Activated naive CD8-positive, alpha-beta T cell treated with anti-CD3 and anti-CD28 coated beads for 36 hours (primary cell): ENCODE measurements at places on chromosomes 7 and 10. TPM values are rescaled to one million over a fixed set of nuclear protein-coding genes. Genes with fewer than 3 reads are reported as not detected.

GRCh38 chr10:111158595-111158994 is 81.8 kb downstream of the ADRA2A start:
- H3K4me3 ChIP-seq: no peak overlapping the region
- peaks cover 23% of the 10 kb centered on the region for H3K27me3 ChIP-seq
- no peaks in the 10 kb centered on the region for H3K36me3 ChIP-seq

Gene RAB19
- 7.6 TPM for total RNA-seq

- peak overlapping the region; percentile 36 for H3K4me3 ChIP-seq
- no peak for DNase-seq
- H3K4me1 ChIP-seq: peaks cover 10% of the 10 kb centered on the region
- H3K36me3 ChIP-seq: peaks cover 3% of the 10 kb centered on the region
- no peaks in the 10 kb centered on the region for H3K27me3 ChIP-seq
Measured at GRCh38 chr7:138882249-138882648, 84.3 kb upstream of the ATP6V0A4 start.

DNA sequence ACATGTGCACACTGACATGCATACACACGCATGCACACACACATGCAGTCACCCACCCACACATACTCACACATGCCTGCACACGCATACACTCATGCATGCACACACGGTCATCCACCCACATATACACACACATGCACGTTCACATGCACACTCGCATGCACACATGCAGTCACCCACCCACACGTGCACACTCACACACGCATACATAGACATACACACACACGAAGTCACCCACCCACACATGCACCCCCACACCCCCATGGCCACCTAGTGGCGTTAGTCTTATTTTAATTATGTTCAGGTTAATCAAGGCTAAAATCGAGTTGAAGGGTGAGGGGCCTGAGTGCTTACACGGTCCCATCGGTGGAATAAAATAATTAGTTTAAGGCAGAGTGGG is 96.8 kb downstream of the DNAJB6 start:
- H3K4me3 ChIP-seq: no peak overlapping the region
- DNase-seq: no peak
- H3K36me3 ChIP-seq: no peaks in the 10 kb centered on the region
- peaks cover 8% of the 10 kb centered on the region for H3K4me1 ChIP-seq

DNA sequence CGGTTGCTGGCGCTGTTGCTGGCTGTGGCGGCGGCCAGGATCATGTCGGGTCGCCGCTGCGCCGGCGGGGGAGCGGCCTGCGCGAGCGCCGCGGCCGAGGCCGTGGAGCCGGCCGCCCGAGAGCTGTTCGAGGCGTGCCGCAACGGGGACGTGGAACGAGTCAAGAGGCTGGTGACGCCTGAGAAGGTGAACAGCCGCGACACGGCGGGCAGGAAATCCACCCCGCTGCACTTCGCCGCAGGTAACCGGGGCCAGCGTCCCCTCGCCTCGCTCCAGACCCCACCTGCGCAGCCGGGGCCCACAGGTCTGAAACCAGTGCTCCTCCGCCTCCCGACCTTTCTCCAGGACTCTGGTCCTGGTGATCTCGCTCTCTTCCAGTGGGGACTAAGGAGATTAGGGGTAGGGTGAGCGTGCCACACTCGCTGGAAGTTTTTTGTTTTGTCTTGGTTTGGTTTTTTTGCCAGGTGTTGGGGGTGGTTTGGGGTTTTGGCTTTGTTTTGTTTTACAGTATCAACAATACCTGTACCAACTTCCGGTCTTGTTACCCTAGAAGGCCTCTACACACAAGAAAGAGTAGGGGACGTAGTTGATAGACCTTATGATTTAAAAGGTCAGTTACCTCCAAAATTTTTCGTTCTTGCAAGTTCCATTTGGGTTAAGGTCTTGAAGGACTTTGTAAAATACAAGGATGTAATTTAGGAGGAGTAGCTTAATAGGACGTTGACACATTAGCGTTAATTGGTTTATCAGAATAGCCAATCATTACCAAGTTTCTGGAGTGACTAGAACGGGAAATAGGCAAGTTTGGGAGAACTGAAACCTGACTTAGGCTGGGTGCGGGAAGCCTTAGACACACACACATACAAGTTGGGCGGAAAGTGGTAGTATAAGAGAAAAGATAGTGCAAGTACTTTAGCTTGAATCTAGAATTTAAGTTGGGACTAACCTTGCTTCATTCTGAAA is 704 bp downstream of the TNKS2 start:
- peaks cover 54% of the 10 kb centered on the region for H3K4me1 ChIP-seq
- peak overlapping the region; percentile 95 for H3K4me3 ChIP-seq
- H3K36me3 ChIP-seq: peaks cover 33% of the 10 kb centered on the region
- H3K27ac ChIP-seq: peak overlapping the region; percentile 97

Gene ACHE
- total RNA-seq: not detected

Gene CRYGN
- total RNA-seq: 0.12 TPM

DNA sequence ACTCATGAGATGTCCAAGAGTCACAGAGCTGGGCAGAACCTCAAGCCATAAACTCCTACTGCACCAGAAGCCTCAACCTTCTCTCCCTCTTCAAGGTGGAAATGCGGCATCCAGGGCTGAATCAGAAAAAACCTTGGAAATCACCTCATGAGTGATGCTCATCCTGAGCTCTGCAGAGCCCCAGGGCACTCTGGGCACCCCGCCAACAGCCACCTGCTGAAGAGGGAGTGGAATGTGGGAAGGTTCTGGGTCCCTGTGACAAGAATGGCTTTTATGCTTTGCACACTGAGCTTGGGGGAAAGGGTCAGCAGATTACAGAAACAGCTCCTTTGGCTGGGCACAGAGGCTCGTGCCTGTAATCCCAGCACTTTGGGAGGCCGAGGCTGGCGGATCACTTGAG is 18.8 kb downstream of the NUDT1 start:
- no peaks in the 10 kb centered on the region for H3K27me3 ChIP-seq
- peaks cover 11% of the 10 kb centered on the region for H3K36me3 ChIP-seq
- H3K27ac ChIP-seq: no peak overlapping the region
- H3K4me3 ChIP-seq: no peak overlapping the region
- DNase-seq: no peak

- H3K27me3 ChIP-seq: peaks cover 7% of the 10 kb centered on the region
- no peak for DNase-seq
- H3K36me3 ChIP-seq: no peaks in the 10 kb centered on the region
- no peak overlapping the region for H3K4me3 ChIP-seq
- no peaks in the 10 kb centered on the region for H3K4me1 ChIP-seq
Measured at GRCh38 chr10:126813432-126813831, 91.8 kb upstream of the DOCK1 start.

GRCh38 chr10:106973716-106974115 is 190.8 kb downstream of the SORCS1 start:
- H3K4me1 ChIP-seq: no peaks in the 10 kb centered on the region
- no peaks in the 10 kb centered on the region for H3K27me3 ChIP-seq
- no peak for DNase-seq
- no peak overlapping the region for H3K27ac ChIP-seq
- no peaks in the 10 kb centered on the region for H3K36me3 ChIP-seq

Gene ZSCAN25
- 29.7 TPM for total RNA-seq

GRCh38 chr7:19872094-19872493 is 98.7 kb upstream of the TMEM196 start:
- H3K27me3 ChIP-seq: no peaks in the 10 kb centered on the region
- no peaks in the 10 kb centered on the region for H3K4me1 ChIP-seq
- H3K4me3 ChIP-seq: no peak overlapping the region
- H3K36me3 ChIP-seq: no peaks in the 10 kb centered on the region

- no peaks in the 10 kb centered on the region for H3K36me3 ChIP-seq
- no peak for DNase-seq
Measured at GRCh38 chr7:23712368-23713284, 2.6 kb downstream of the STK31 start.

DNA sequence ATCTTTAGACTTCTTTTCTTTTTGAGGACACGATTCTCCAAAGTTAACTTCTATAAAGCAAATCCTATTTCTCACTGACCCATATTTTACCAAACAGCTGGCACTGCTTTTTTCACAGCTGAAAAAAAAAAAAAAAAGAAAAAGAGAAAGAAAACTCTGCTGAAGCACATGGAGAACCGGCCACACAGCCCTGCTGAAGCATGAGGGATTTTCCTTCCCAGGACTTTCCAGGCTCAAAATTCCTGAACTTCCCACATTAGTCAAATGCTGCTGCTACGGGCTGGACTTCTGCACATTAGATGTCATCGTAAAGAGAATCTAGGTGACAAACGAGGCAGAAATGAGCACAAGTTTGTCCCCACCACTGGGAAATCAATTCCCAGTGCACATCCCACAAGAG is 25.2 kb downstream of the HIPK2 start:
- no peak for DNase-seq
- peaks cover 50% of the 10 kb centered on the region for H3K4me1 ChIP-seq
- no peak overlapping the region for H3K27ac ChIP-seq
- no peak overlapping the region for H3K4me3 ChIP-seq
- H3K27me3 ChIP-seq: no peaks in the 10 kb centered on the region

DNA sequence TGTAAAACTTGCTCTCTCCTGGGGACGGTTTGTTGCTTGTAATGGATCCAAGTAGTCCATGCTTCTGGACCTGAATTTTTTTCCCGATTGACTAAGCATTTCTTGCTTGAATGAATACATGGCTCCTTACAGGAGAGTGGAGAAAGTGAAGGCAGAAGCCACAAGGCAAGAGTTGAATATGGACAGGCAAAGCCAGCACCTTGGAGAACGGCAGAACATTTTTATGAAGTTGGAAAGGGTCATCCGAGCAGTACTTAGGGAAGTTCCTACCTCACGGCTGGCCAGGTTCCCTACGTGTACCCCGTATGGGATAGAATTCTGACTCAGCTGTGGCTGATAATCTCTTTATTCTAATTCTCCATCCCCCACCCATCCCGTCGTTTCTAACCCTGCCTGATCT is 50.6 kb upstream of the MGAM2 start:
- H3K27me3 ChIP-seq: peaks cover 3% of the 10 kb centered on the region
- H3K4me1 ChIP-seq: no peaks in the 10 kb centered on the region
- no peaks in the 10 kb centered on the region for H3K36me3 ChIP-seq
- no peak overlapping the region for H3K4me3 ChIP-seq
- DNase-seq: no peak

Gene HTR5A
- not detected for total RNA-seq

Gene TCAF2
- 31.5 TPM for total RNA-seq

Gene TFPI2
- not detected for total RNA-seq

- H3K4me1 ChIP-seq: no peaks in the 10 kb centered on the region
- no peaks in the 10 kb centered on the region for H3K27me3 ChIP-seq
- H3K4me3 ChIP-seq: no peak overlapping the region
- no peak overlapping the region for H3K27ac ChIP-seq
- H3K36me3 ChIP-seq: no peaks in the 10 kb centered on the region
Measured at GRCh38 chr7:113873554-113874151, 45.2 kb downstream of the PPP1R3A start.

DNA sequence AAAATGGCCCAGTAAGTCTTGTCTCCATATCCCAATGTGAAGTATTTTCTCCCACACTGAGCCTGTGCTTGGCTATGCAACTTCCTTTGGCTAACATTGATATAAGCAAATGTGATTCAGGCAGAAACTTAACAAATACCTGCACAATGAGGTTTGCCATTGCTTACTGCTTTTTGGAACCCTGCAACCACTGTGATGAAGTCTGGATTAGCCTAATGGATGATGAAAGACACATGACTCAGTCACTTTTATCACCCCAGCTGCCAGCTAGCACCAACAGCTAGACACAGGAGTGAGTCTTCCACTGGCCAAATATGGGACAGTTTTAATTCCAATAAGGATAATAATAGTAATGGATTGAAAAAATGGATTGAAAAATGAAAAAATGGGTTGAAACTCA is 854.5 kb downstream of the GRM8 start:
- no peak for DNase-seq
- no peaks in the 10 kb centered on the region for H3K36me3 ChIP-seq
- no peaks in the 10 kb centered on the region for H3K4me1 ChIP-seq
- H3K27ac ChIP-seq: no peak overlapping the region
- no peaks in the 10 kb centered on the region for H3K27me3 ChIP-seq

Gene RBM20
- total RNA-seq: 0.45 TPM

Gene CYP3A7
- total RNA-seq: not detected

DNA sequence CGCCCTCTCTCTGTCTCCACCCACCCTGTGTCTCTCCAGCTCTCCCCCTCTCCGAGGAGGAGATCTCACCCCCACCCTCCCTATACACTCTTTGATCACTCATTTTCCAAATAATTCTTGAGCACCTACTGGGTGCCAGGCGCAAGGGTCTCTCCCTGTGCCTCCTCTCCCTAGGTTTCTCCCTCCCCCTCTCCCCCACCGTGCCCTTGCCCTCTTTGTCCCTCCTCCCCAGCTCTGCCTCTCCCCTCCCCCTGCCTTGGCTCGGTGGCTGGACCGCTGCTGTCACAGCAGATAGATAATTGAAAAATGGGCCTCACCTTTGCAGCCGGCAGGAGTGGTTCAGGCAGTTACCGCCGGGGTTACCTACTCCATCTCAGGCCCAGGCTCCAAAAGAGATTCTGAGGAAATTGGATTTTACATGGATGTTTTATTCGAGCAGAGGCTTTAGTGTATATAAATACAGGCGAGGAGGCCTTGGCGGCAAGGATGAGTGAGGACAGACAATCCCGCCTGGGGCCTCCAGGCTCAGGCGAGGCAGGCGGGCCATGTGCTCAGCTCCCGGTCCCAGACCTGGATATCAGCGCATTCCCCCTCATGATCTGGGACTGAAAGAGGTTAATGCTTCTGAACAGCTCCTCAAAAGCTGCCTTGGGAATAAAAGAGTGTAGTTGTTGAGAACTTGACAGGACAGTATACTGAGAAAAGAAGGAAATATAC is 60.8 kb upstream of the BTRC start:
- no peak overlapping the region for H3K27ac ChIP-seq
- DNase-seq: no peak
- H3K27me3 ChIP-seq: peaks cover 80% of the 10 kb centered on the region
- H3K4me3 ChIP-seq: no peak overlapping the region
- H3K36me3 ChIP-seq: no peaks in the 10 kb centered on the region

DNA sequence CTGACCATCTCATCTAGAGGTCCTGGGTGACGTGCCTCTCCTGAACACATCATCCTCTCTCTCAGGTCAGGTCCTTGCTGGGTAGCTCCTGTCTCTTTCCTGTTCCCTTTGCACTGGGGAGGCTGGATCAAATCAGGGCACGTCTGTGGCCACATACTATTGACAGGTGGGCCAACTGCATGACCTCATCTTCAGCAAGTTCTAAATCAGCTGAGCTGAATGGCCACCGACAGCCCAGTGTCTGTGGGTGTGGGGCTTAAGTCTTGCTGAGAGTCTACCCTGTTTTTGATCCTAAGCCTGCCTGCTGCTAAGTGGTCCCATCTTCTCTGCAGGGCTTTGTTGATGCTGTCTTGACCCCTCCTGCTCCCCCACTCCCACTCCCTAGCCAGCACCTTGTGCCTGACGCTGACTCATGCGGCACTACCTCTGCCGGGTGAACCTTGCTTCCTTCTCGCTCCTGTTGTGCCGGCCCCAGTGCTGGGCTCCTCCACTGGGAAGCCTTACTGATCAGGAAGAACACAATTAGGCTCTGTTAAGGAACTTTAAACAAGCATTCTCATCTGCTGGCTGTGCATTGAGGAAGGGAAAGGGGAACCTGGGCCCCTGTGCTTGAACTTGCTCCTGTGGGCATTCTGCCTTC is 440.4 kb downstream of the PLXNA4 start:
- no peaks in the 10 kb centered on the region for H3K27me3 ChIP-seq
- H3K4me3 ChIP-seq: no peak overlapping the region
- no peak overlapping the region for H3K27ac ChIP-seq
- H3K4me1 ChIP-seq: no peaks in the 10 kb centered on the region
- H3K36me3 ChIP-seq: no peaks in the 10 kb centered on the region
- DNase-seq: no peak
